ENCODE measurements at places on chromosomes 5 and 9.
A peak's percentile ranks its signal among the peaks of the same experiment; 100 is the strongest.

DNA sequence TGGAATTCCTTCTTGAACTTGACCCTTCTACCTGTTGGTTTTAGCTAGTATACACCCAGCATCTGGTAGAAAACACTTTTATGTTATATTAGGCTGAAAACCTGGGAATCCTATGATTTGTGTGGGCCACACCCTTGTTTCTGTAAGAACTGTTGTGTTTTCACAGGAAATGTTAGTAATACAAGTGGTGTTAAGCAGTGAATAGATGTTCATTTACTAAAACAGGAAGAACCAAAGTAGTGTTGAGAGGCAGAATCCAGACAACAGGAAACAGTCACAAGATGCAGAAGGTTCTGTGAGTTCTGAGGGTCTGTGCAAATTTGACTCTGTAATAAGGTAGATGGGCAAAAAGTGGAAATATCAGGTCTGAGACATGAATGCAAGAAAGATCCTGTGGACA, 73.0 kb upstream of the RAI14 start:
- no peak for DNase-seq

GRCh38 chr9:17622749-17623148, 43.9 kb downstream of the SH3GL2 start:
- DNase-seq = no peak

- no peak for DNase-seq
Measured at GRCh38 chr5:57850109-57850508, 367.5 kb upstream of the ACTBL2 start.

GRCh38 chr5:35900972-35901695, 37.3 kb downstream of the CAPSL start:
- no peak for DNase-seq

DNA sequence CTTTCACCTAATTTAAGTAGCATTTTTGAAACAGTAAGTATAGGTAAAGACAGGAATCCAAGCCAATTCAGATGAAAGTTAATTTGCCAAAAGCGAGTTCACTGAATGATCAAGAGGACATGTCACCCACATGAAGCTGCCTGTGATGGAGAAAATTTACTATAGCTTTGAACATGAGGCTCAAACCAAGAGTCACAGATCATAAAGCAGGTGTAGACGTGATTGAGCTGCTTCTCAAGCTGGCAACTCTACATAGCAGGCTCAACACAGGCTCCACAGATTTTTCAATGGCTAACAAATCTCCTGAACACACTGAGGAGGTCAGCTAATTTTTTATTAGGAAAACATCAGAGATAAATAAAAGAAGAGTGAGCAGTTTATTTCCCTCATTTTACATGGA, 173.7 kb downstream of the FAM114A2 start:
- no peak for DNase-seq

- no peak for DNase-seq
Measured at GRCh38 chr9:8514760-8515159, 715.2 kb upstream of the DMAC1 start.

DNA sequence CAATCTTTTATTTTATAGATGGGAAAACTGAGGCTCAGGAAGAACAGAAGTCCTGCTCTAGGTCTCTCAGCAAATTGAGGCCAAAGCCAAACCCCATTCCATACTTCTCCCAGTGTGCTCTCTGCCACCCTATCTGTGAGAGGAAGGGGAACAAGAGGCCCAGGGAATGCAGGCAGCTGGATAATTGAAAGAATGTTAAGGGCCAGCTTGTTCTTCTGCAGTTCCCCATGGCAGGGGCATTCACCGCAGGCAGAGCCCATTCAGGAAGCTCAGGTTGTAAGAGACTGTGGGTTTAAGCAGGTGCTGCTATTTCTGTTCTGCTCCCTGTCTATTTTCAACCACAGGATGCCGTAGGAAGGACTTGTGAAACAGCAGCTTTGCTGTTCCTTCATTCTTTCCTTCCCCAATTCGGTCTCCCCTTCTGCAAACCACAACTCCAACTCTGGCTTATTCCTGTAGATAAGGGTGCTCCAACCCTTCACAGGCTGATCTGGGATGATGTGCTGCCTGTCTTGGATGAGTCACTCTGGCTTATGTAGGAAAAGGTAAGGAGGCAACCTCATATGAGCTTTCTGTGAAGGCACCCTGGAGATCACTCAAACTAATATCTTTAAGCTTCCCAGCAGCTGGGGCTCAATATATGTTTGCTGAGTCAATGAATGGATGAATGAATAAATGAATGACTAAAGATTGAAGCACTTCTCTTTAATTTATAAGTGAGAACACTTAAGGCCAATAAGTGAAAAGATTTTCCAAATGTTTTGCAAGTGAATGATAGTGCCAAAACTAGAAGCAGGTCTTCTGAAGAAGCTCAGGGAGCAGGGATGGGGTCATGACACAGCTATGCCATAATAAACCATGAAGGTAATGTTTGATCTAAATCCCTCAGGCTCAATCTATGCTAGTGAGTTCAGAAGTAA, 377.6 kb downstream of the BRINP1 start:
- DNase-seq = no peak

DNA sequence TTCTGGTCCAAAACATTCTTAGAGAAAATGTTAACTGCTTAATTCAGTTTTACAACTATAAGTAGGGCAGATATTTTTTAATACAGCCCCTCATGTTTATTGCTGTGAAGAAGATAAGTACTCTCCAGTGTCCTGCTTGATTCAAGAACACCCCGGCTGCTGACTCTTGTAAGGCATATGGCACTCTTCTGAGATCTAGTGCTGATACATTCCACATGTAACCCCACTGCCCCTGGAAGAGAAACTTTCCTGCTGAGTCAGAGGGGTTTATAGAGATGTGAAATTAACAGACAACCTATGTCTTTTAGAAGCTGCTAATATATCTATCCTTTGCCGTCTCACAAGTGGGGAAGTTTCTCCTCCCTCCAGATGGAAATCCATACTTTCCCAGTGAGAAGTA, 1.0 kb upstream of the MINAR2 start:
- DNase-seq = no peak

DNA sequence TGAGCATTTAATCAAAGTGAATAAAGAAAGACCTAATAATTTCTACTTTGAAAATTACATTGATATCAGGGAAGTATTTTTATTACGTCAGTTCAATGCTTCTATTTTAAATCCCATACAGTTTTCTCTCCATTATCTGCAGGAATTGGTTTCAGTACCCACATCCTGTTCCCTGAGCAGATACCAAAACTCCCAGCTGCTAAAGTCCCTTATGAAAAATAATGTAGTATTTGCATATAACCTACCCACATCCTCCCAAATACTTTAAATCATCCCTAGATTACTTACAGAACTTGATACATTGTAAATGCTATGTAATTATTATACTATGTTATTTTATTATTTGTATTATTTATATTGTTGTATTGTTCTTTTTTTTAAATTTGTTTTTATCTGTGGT, 125.4 kb upstream of the MINAR2 start:
- no peak for DNase-seq

DNA sequence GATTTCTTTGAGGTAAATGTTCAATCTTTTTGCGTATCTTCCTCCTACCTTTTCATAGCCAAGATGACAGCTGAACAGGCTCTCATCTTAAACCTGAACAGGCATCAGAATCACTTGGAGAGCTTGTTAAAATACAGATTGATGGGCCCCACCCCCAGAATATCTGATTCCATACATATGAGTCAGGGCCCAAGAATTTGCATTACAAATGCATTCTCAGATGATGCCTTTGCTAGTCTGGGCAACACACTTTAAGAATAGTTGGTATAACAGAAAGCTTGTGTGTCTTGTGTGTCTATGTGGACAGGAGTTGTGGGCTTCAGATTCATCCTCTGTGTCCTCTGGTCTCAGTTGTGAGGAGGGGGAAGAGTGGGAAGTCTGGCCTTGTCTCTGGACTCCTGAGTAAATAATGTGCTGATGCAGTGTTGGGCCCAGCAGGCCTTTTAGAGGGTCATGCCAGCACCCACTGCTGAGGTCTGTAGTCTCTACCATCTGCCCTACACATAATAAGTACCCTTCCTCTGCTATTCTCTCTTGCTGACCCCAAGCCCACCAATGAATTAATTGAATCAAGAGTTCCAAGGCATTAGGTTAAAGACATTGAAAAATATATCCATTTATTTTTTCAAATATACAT, 43.1 kb downstream of the PTCD2 start:
- no peak for DNase-seq

GRCh38 chr9:21993893-21994555, at the start of gene CDKN2A:
Gene CDKN2A, minus strand, starts transcription at chr9:21994392.
- DNase-seq = peak; percentile 68

DNA sequence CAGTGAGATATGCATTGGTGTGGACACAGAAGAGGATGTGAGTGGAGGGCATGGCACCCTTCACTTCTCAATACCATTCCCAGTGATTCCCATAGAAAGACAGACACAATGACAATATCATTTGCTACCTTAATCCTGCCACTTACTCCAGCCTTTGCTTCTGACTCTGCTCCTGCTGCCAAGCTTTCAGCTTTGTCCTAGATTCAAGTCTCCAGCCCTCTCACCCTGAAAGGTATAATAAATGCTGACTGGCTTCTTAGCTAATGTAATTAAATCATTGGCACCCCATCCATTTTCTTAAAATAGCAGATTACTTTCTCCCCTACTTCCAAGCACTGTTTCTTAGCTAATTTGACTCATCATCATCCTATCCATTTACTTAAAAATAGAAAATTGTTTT, 41.1 kb upstream of the CDC42SE2 start:
- no peak for DNase-seq

DNA sequence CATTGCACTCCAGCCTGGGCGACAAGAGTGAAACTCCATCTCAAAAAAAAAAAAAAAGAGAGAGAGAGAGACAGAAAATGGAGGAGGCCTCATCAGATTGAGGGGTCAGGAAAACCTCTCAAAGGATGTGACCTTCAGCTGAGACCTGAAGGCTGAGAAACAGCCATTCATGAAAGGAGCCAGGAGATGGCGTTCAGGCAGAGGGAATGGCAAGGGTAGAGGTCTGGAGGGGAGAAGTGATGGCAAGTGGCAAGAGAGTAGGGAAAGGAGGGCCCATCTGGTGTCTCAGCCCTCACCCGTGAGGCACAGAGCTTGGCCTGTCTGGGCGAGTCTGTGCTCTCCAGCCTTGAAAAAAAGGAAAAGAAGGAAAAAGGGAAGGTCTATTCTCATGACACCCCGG, 17.0 kb downstream of the CAMK2A start:
- DNase-seq = peak; percentile 29

DNA sequence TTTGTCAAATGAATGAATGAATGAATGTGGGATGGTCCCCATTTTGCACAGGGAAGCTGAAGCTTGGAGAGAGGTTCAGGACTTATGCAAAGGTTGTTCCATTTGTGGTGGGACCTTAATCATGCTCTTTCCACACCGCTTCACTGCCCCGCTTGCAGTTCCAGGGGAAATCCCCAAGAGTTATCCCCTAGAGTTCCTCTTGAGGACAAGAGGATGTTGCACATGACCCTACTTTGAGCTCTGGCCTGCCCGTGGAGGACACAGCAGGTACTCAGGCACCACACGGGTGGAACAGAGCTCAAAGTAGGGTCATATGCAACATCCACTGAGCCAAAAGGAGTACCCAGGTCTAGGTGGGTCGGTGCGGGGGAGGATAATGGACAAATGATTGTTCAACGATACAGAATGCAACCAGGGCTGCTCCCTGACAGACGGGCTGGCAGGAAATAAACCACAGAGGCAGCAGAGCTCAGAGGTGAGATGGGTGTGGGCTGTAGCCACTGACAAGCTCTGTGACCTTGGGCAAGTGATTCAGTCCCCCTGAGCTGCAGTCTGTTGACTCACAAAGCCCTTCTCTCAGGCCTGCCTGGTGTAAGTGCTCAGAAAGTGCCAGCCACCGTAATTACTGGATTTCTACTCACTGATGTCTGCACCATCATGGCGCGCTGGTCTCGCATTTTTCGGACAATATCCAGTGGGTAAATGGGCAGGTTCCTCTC, 60.3 kb upstream of the EPB41L4B start:
- DNase-seq = no peak

DNA sequence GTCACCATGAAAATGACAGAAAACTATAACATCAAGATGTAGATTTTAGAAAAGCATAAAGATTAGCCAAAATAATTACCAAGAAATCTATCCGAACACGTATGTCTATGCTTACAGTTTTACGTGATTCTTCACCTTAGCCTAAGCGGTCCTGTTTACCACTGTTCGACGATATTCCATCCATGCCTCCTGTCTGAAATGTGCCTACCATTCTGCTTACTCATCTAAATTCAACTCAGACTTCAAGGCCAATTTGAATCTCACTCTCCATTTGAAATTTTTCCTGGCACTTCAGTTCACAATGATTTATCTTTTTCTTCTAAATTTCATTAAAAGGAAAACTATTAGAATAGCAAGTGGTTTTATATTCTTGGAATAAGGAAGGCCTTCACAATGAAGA, 15.4 kb downstream of the ZDHHC21 start:
- DNase-seq = no peak

GRCh38 chr5:154274828-154275185, 84.3 kb downstream of the GALNT10 start:
- DNase-seq = no peak

DNA sequence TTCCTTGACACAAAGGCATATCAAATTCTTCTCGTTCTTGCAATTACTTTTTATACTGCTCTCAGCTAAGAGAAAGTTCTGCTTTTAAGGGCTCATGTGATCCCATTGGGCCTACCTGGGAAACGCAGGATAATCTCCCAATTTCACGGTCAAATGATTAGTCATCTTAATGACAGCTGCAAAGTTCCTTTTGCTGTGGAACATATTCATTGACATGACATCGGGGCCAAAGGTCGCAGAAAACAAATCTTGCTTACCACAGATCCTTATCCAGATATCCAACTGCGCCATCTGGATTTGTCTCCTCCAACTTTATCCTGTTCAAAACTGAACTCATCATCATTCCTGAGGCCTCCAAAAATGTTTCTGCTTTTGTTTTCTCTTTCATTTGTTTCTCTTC, 1085.6 kb upstream of the WWC1 start:
- DNase-seq = no peak

GRCh38 chr5:55541056-55541635, 6.4 kb upstream of the PLPP1 start:
- DNase-seq = no peak

GRCh38 chr5:34715711-34716110, 59.6 kb downstream of the RAI14 start:
- DNase-seq = no peak

DNA sequence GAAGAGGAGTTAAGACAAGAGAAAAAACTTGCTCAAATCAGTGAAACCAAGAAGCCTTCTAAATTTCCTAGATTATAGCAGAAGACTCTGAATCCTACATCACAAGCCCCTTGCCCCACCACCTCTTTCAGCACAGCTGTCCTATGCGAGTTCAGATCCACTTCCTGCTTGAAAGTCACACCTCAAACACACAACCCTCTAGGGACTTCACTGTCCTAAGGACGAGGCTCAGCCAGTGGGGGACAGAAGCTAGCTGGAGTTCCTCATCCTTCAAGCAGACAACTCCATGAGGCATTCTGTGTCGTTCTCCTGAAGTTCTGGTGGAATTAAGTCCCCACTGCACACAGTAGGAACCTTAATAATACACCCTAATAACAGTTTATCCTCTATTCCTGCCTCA, 44.3 kb downstream of the NRG2 start:
- DNase-seq = no peak

GRCh38 chr5:113059232-113060040, 82.8 kb downstream of the DCP2 start:
- DNase-seq = no peak

GRCh38 chr9:112439825-112440224, 46.8 kb upstream of the KIAA1958 start:
- no peak for DNase-seq

- DNase-seq = peak; percentile 89
Measured at GRCh38 chr5:172175263-172175719, 12.7 kb downstream of the STK10 start.
